ENCODE measurements at places on chromosomes 11 and 22.
A peak's percentile ranks its signal among the peaks of the same experiment; 100 is the strongest.

GRCh38 chr11:74776546-74776945 lies 27.9 kb downstream of the RNF169 start:
- DNase-seq: no peak

- no peak for DNase-seq
These were observed 84.3 kb downstream of the CCDC81 start for GRCh38 chr11:86459002-86459385.

DNA sequence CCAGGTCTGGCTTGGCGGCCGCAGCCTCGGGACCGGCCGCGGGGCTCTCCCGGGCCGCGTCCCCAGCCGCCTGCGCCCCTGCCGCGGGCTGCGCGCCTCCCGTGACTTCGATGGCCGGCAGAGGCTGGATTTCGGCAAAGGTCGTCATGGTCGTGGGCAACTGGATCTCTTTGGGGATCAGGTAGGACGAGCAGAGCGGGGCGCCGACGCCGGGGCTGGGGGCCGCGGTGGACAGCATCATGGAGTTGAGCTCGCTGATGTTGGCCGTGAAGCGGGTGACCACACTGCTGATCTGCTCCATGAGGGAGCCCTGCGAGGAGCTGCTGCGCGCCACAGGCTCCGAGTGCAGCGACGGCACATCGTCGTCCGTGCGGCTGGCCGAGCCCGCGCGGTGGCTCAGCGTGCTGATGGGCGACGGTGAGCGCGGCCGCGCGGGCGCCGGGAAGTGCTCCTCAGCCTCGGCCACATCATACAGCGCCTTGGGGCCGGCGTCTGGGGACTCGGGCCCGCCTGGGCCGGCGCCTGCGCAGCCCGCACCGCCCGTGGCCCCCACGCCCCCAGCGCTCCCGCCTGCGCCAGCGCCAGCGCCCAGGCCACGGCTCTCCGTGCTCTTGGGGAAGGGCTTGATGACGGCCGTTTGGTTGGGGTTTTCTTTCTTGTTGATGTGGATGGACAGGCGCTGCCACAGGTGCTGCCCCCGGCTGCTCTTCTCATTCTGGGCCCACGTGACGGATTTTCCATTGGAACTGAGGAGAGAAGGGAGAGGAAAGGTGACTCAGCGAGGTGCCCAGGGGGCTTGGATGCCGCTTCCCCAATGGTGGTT lies 171.4 kb upstream of the CTSC start:
- no peak for DNase-seq

DNA sequence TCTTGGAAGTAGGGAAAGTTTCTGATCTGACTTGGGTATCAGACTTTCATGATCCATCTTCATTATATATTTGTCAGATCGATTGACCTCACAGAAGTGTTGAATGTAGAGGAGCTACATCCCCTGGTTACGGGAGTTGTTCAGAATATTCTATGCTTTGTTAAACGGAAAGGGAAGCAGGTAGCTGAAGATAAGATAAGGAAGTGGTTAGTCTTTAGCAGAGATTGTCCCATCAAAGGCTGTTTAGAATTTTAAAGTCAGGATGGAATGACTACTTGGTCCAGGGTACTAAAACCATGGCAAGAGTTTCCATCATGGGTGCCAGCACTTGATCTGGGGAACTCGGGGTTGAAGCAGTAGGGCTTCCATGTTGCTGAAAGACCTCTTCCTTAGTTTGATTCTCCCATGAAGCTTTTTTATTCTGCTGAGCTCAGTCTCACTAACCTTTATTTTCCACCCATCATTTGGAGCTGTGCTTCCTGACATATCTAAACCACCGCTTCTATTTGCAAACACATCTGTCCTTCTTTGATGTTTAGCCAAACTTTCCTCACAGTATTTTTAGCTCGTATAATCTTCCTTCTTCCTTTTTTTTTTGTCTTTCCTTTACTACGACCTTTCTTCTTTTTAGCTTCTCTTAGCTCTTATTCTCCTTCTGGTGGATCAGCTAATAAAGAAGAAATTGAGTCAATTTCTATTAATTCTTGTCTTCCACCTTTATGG lies 4.0 kb upstream of the C22orf31 start:
- DNase-seq: no peak

DNA sequence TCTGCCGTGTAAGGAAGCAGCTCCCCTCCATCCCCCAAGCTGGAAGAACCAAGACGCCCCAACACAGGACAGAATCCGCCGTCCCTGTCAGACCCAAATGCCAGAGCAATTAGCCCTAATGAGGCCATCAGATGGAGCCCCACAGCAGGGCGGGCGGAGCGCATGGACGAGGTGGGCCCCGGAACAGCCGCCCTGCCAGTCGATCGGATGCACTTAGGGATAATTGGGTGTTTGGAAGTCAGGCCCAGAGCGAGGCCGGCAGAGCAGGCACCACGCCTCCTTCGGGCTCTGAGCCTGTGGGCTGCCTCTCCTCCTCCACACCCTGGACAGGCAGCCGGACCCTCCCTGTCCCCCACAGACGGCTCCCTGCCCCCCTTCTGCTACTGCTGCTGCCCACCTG lies 5.5 kb upstream of the TH start:
- DNase-seq: no peak

DNA sequence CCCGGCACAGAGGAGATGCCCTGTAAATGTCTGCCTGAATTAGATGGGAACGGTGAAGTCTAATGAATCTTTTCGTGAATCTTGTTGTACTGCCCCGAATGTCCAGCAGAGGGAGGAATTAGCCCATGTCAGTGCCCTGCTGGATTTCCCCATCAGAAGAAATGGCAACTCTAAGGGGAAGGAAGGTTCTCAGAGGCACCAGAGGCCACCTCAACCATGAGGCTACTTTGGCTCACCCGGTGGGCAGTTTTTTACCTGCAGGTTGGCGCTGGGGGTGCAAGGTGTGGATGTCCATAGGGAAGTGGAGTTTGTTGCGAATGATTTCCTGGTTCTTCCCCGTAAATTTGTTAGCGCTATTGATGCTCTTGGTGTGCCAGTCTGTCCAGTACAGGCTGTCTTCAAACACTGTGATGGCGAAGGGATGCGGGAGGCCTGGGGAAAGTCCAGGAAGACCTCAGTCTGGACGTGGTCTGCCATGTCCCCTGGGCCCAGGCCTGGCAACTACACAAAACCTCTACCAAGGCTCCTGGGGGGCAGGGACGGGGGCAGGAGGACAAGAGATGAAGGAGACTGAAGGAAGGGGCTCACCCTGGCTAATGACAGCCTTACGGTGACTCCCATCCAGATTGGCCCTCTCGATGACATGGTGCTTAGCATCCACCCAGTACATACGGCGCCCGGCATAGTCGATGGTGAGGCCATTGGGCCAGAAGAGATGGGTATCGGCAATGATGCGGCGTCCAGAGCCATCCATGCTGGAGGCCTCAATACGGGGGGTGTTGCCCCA lies 28.5 kb downstream of the LRP4 start:
- peak; percentile 69 for DNase-seq

DNA sequence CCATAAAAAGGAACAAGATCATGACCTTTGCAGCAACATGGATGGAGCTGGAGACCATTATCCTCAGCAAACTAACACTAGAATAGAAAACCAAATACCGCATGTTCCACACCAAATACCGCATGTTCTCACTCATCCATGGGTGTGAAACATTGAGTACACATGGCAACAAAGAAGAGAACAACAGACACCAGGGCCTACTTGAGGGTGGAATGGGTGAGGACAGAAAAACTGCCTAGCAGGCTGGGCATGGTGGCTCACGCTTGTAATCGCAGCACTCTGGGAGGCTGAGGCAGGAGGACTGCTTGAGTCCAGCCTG lies 12.3 kb downstream of the EHD1 start:
- DNase-seq: no peak

GRCh38 chr11:84853841-84854497 lies 773.2 kb downstream of the DLG2 start:
- DNase-seq: no peak

- peak; percentile 57 for DNase-seq
These were observed 20.8 kb upstream of the IL18BP start for GRCh38 chr11:71977743-71978418.

DNA sequence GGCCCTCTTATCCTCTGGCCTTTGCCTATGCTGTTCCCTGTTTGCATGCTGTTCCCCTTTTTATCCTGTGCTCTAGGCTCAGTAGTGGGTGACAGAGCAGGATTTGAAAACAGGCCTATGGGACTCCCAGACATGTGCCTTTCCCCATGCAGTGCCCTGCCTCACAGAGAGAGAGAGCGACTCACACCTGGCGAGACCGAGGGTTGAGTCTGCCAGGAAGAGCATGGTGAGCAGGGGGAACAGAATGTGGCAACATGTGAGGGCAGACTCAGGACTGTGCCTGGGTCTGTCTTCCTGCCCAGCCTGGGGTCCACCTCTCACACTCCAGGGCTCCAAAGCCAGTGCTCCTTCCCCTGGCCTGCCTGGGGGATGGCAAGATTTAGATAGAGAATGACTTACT lies 75.0 kb downstream of the NFAM1 start:
- DNase-seq: no peak

GRCh38 chr11:92383430-92383829 lies 158.8 kb downstream of the FAT3 start:
- DNase-seq: no peak

- DNase-seq: no peak
These were observed 20.0 kb downstream of the APLNR start for GRCh38 chr11:57217053-57217452.

- no peak for DNase-seq
These were observed 63.4 kb downstream of the RCN1 start for GRCh38 chr11:32154275-32154674.

DNA sequence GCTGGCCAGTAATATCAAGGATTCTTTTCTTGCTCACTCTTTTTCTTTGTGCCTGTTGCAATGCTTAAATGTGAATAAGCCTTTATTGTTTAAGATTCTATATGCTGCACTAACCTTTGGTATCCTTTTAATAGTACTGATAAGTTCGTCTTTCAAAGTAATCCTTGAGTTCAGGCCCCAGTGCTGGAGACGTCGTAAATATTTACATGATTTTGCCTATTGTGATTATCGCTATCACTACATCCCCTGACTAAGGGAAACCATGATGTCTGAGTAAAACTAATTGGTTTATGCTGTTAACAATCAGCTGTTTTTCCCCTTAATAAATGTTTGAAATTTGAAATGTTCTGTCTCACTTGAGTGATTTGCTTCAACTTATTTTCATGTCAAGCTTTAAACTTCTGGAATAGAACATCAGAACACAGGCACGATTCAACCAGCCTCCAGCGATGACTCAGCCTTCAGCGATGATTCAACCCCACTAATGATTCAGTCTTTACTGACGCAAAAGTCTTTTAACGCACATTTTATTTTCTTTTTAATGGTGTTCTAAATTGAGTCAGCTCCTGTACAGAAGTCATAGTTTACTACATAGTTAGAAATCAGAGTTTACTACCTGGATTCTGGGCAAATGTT lies 3.9 kb downstream of the HTATIP2 start:
- no peak for DNase-seq

DNA sequence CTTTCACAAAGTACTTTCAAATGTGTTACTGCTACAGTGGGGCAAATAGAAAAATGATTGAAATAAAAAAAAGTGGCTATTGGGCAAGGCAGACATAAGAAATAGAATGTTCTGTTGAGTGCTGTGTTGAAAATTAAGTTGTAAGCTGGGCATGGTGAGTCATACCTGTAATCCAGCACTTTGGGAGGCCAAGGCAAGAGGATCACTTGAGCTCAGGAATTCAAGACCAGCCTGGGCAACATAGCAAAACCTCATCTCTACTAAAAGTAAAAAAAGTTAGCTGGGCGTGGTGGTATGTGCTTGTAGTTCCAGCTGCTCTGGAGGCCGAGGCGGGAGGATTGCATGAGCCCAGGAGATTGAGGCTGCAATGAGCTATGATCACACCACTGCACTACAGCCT lies 26.9 kb upstream of the LDHA start:
- no peak for DNase-seq

GRCh38 chr22:49599039-49599438 lies 228.6 kb downstream of the BRD1 start:
- no peak for DNase-seq

DNA sequence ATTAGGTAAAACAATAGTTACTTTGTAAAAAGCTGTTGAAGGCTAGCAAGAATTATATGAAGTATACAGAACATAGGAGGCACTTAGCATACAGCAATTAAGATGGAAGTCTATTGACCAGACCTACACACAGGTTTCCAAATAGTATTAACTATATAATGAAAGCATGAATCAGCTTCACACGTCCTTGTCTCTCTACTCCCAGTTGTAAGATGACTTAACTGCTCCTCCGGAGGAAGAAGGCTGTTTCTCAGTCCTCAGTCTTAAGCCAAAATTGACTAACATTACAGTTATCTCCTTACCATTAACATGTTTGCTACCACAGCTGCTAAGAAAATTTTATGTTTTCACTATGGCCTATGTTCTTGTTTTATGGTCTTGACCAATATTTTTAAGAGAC lies 24.7 kb downstream of the SIK3 start:
- DNase-seq: no peak

GRCh38 chr11:86116386-86116726 lies 47.5 kb upstream of the PICALM start:
- DNase-seq: peak; percentile 47

GRCh38 chr11:96341211-96342013 lies 1.6 kb downstream of the MAML2 start:
- peak; percentile 85 for DNase-seq

DNA sequence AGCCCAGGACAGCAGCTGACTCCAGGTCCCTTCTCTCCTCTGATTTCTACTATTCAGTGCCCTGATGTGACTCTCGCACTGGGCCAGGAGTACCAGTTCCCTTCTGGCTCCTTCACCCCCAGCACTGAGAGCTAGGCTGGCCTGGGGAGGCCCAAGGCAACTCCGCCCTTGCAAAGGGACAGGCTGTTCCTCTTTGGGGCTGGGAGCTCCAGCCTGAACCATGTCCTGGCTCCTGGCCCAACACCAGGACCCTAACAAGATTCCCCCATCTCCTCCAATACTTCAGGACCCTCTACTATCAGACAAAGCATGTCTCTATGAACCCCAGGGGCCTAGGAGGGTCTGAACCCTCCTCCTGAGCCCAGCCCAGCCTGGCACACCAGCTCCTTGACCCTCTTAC lies 12.5 kb downstream of the CREB3L1 start:
- no peak for DNase-seq

- no peak for DNase-seq
These were observed 9.3 kb upstream of the FXYD6 start for GRCh38 chr11:117885777-117886176.

DNA sequence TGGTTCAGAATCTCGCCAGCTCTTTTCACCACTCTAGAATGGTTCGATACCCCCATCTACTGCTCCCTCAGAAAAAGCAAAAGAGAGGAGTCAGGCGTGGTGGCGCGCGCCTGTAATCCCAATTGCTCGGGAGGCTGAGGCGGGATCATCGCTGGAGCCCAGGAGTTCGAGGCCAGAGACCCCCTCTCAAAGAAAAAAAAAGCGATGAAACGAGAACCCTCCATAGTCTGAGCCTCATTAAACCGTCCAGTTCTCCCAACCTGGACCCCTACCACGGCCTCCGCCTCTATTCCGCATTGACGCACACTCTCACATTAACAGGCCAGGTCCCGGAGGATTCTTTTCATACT lies 439 bp downstream of the SPA17 start:
- no peak for DNase-seq

DNA sequence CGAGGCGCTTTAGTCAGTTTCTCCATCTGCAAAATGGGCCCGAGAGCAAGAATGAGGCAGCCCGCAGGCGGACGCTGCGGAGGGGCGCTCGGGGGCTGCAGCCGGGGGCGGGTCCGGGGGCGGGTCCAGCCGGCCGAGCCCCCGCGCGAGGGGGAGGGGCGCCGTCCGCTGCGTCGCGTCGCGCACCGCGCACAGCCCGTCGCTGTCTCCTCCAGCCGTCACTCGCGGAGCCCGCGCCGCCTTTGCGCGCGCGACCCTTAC lies 282 bp downstream of the PC start:
- DNase-seq: no peak
